ENCODE measurements at places on chromosomes 4 and X.

DNA sequence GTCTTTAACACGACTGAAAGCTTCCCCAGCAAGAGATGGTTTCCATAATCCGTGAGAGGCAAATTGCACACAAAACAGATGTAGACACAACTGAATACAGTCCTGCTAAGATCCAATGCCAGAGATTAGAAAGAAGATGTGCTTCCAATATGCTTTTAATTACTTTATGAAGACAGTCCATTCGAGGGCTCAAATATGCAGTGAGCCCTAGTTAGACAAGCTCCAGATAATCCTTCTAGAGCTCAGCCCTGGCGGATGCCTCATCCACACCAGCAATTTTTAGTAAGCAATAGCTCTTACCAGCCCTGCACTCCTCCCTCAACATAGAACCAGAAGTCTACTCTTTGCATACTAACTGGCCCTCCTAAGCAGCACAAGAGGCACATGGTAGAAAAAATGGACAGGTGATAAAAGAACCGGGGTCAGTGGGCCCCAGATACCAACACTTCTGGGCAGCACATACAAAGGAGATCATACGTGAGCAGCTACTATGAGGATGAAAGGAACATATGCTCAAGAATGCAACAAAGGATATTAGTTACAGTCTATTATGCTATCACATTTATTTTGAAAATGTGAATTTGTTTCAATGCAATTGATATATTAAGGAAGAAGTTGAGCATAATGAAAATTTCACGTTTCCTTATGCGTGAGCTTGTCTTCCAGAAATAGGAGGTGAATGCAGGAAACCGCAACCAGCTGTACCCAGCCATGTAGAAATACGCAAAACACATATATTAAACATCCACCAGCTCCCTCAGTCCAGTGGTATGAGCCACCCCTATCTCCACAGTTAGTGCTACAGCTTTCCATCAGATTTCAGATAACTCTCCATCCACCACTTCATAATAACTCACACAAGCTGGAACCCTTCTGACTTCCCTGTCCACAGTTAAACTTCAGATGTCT is 34.3 kb downstream of the GPC4 start:
- DNase-seq: no peak

DNA sequence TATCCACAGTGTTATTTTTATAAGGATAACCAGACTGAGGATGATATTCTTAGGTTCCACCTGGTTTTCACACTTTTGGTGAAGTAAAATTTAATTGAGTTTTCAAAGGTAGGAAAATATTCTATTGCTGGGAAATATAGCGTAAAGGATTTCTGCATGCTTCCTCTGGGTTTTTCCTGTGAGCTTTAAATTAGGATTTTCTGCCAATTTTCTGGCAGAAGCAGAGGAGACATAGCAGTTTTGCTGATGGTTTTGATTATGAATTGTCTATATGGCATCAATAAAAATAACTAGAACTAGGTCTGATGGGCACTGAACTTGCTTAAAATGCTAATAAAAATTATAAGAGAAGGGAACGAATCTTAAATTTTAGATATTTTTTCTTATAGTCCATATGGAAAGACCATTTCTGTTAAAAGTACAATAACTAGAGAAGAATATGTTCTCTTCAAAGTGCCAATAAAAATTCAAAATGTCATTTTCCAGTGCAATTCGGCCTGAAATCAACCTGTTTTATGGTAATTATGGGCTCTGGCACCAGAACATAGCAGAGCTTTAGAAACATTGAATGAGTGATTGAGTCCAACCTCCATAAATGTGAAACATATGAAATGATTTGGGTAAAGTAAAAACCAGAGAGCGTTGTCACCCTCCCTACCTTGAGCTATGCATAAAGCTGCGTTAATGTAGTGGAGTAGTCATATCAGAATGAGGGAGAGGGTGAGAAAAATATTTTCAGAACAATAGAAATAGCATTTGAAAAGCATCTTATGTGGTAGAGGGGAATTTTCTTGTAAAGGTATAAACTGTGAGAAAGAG is 279.7 kb downstream of the SPRY1 start:
- DNase-seq: no peak

DNA sequence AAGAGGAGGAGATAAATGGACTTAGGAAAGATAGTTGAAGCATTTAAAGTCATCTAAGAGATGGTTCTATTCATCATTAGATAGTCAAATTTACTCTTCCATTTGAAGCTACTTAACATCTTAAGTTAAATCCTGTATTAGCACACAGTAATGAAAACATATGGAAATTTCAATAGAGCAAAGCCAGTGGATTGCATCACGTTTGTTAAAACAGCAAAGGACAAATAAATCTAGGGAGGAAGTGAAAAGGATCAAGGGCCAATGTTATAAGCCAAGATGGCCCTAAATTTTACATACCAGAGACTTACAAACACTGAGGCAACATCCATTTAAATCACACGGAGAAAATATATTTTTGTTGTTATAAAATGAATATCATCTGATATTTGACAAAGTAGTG is 602.8 kb downstream of the INPP4B start:
- no peak for DNase-seq

GRCh38 chr4:84568496-84568895 is 14.4 kb upstream of the CDS1 start:
- no peak for DNase-seq

GRCh38 chr4:16765546-16765945 is 132.9 kb downstream of the LDB2 start:
- DNase-seq: no peak

GRCh38 chrX:87518504-87518903 is 902 bp downstream of the KLHL4 start:
- no peak for DNase-seq

- no peak for DNase-seq
Observed at GRCh38 chr4:33085709-33086108, 2365.5 kb downstream of the PCDH7 start.

Data from CD4-positive, alpha-beta T cell treated with Interleukin-17A for 4 hours (primary cell).